NCI-H1092 (cell line): ENCODE measurements at places on chromosomes 7 and 10.

GRCh38 chr7:141158561-141158960 is 84.7 kb downstream of the TMEM178B start:
- no peak for DNase-seq

GRCh38 chr7:138008588-138009349 is 6.9 kb upstream of the CREB3L2 start:
- DNase-seq: peak; percentile 30

DNA sequence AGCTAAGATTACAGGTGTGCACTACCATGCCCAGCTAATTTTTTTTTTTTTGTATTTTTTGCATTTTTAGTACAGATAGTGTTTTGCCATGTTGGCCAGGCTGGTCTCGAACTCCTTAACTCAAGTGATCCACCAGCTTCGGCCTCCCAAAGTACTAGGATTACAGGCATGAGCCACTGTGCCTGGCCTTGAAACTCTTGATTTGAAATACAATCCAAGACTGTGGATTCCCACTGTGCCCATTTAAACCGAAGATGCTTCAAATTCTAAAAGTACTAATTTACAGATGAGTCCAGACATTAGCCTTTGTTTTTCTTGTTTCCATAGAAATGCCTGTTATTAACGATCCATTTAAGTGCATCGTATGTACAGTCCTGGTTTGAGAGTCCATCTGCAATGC is 130.9 kb downstream of the CACNA2D1 start:
- no peak for DNase-seq

DNA sequence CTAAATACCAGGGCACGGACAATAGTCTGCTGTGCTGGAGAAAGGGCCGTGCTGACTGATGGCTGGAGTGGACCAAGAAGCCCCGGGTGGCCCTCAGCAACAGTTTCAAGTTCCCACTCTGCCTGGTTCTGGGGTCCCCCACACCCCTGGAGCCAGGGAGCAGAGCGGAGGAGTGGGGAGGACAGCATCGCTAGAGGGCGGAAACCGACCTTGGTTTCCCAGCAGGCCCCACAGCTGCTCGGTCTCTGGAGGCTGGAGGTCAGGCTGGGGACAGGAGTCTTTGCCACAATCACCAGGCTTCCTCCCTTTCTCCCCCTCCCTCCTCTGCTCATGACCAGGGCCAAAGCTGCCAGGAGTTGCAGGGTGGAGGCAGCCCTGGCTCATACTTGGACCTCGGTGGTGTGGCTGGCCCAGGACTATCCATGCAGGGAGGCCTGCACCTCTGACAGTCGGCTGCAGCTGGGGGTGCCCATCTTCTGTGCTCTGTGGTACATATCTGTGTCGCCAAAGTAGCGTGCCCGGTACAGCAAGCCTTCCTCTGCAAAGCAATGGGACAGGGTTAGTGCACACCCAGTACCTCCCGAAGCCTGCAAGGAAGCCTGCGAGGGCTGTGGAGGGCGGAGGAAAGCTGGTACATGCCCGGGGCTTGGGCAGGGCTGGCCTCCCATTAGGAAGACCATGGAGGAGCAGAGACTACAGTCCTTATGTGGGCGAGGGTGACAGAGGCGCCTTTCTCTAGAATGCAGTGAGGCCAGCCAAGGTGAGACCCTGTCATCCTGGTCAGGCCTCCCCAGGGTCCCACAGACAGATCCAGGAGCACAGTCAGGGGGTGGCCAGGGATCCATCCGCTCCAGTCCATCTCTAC is 19.1 kb downstream of the DNAJB12 start:
- no peak for DNase-seq

DNA sequence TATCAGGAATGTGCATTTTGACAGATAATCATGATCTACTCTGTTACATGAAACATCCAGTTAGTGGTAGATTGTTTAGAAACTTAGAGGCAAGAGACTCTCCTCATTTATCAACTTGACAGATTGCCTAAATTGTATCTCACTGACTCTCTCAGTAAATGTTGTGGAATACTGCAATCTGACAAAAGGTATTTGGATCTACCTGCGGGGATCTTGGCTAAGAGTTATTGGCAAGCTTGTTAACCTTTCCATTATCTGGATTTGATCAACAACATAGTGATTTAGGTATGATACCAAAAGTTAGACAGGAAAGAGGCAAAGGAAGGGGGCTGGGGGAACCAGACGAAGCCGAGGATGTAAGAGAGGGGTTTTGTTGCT is 2.0 kb downstream of the VSTM2A start:
- no peak for DNase-seq

GRCh38 chr10:48598243-48598935 is 6.5 kb downstream of the ARHGAP22 start:
- DNase-seq: peak; percentile 70

GRCh38 chr7:32347244-32347828 is 142.8 kb downstream of the LSM5 start:
- DNase-seq: no peak

- no peak for DNase-seq
These were observed 381.1 kb upstream of the ZMIZ1 start for GRCh38 chr10:78687626-78688025.

DNA sequence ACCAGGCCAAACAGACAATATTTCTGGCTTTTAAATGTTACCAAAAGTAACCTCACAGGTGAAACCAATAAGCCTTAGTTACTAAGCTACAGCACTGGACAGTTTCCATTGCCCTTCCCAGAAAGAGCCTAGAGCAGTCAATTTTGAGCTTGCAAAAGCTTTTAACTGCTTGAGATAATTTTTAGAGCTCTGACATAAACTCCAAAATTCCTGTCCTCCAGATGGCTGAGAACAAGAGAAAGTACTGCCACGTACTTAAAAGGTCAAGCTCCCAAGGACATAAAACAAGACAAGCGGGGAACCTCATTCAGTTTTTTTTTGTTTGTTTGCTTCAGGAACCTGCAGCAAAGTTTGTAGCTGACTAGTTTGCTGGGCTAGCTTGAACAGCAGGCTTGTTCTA is 54.1 kb downstream of the BBS9 start:
- no peak for DNase-seq

GRCh38 chr10:110827875-110828274 is 43.9 kb upstream of the PDCD4 start:
- no peak for DNase-seq

DNA sequence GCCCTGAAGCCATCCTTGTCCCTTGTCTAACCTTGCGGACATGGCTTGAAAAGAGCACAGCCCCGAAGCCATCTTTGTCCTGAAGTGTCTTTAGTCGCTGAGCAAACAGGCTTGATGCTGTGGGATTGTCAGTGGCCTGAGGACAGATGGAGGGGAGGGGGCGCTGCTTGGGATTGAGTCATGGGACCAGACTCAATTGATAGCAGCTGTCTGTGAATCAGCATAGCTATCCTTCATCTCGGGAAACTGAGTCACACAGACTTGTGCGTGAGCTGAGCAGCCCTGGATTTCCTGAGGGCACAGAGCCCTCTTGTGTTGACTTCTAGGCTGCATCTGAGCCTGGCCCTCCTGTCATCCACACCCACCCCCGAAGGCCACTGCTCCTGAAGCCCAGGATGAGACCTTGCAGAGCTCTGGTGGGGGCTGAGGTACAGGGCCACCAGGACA is 14.4 kb downstream of the MYO1G start:
- no peak for DNase-seq

GRCh38 chr7:47405921-47406800 is 175.8 kb downstream of the TNS3 start:
- peak; percentile 6 for DNase-seq

GRCh38 chr7:8433477-8434289 is at the start of gene NXPH1:
TSS of gene NXPH1 (plus strand) at chr7:8433609.
- DNase-seq: peak; percentile 72

GRCh38 chr10:71589617-71590551 is 129.7 kb downstream of the C10orf105 start:
- DNase-seq: no peak

- DNase-seq: peak; percentile 47
These were observed 74.2 kb downstream of the JAZF1 start for GRCh38 chr7:28106321-28106829.
